ENCODE measurements at places on chromosomes 2 and 18.

GRCh38 chr2:157173740-157174184 is 83.7 kb upstream of the GALNT5 start:
- DNase-seq = no peak

- DNase-seq = no peak
Observed at GRCh38 chr18:56647951-56648893, 2.9 kb upstream of the WDR7 start.

DNA sequence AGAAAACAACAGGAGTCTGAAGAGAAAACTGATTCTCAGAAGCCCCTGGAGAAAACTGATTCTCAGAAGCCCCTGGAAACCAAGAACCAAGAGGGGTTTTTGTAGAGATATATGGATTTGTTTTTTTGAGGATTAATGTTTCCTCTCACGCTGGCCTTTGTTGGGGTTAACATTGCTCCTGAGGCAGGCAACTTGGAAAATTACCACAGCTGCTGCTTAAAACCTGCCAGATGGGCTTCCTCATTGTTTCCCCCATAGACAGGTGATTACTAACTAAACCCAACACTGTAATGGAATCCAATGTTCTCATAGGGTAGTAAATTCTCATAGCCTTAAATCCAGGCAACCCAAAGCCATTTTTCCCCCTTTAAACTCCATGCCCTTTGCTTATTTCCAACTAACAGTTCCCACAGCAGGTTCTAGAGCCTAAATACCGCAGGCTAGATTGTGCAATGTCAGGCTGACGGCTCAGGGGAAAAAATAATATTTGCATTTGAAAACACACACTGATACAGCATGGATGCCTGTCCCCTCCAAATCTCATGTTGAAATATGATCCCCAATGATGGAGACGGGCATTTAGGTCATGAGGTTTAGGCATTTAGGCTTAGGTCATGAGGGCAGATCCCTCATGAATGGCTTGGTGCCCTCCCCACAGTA is 272.3 kb upstream of the PKDCC start:
- DNase-seq = no peak

GRCh38 chr18:46335534-46336101 is 231.4 kb downstream of the HAUS1 start:
- no peak for DNase-seq

DNA sequence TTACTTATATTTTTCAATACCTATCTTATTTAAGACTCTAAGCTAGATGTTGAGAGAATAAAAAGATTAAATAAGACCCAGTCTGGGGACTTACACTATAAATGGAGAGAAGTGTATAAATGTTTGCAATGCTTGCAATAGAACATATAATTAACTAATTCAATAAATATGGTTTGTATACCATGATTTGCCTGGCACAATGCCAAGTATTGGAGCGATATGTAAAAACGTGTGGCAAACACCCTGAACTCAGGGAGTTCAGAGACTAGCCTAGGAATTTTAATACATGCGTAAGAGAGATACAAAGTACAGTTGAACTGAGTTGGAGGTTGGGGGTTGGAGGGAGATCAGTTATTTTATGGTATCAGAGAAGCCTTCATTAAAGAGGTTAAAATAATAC is 251.8 kb upstream of the DDX18 start:
- no peak for DNase-seq

DNA sequence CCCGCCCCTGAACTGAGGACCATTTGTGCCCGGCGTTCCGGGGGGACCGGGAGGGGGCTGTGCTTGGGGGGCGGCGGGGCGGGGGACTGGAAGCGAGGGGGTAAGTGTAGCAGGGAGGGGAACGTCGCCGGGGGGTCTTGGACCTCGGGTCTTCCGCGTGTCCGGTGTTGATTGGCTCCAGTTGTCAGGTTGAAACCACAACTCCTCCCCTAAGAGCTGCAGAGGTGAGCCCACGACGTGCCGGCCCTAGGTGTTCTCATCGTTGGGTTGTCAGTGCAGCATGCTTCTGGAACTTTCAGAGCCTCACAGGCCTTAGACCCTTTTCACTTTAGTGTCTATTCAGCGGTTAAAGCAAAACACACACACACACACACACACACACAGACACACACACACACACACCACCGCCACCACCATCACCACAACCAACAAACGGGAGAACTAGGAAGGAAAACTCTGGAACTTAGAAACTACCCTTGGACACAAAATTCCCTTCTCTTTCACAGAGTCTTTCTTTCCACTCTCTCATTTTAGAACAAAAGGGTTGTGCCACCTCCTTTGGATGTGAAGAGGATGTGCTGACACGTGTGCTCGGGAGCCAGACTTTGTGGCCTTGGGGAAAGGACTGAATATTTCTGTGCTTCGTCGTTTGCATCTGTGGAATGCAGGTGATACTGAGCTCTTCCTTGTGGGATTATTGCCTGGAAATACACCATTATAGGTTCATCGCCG is 6.7 kb upstream of the DLX2 start:
- DNase-seq = no peak
